GM23248 (cell line): ENCODE measurements at places on chromosomes 2 and 18. TPM values are rescaled to one million over a fixed set of nuclear protein-coding genes. Genes with fewer than 3 reads are reported as not detected.

The ACTG2 gene
- not detected in 2 replicates for total RNA-seq

GRCh38 chr2:65579506-65580235, 147.3 kb upstream of the SPRED2 start:
- no peak for DNase-seq

GRCh38 chr2:3557639-3558204, 411 bp downstream of the RNASEH1 start:
- DNase-seq = no peak

The SLC5A7 gene
- not detected in 2 replicates for total RNA-seq

The ALPP gene
- total RNA-seq = not detected in 2 replicates

DNA sequence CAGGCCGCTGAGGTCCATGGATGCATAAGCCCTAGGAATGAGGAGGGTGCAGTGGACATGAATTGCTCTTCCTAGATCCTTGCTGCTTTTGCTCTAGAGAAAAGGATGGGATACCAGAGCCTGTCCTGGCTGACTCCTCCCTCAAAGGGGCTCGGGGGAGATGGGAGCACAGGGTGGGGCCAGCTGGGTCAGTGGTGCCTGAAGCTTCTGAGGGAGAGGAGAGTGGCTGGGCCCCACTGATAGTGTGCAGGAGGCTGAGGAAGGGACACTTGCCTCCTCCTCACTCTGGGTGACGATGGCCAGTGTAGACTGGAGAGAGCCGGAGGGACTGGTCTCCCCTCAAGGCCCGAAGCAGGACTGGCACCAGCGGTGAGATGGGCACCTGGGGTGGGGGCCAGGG, at the start of gene NT5DC4:
NT5DC4 (plus strand) TSS at position 236 of the 400 bp plus-strand sequence; CDS start at position 296, 60 bp downstream.
- no peak for DNase-seq
